ENCODE measurements at places on chromosomes 3 and 15.

- DNase-seq, result no peak
Measured at GRCh38 chr15:43511012-43511885, 6.2 kb upstream of the MAP1A start.

- DNase-seq, result no peak
Measured at GRCh38 chr3:184323696-184324095, 9.3 kb downstream of the EIF4G1 start.

- no peak for DNase-seq
Measured at GRCh38 chr15:60356832-60357231, 41.0 kb downstream of the ANXA2 start.

- no peak for DNase-seq
Measured at GRCh38 chr3:63192248-63192647, 85.9 kb upstream of the SYNPR start.

DNA sequence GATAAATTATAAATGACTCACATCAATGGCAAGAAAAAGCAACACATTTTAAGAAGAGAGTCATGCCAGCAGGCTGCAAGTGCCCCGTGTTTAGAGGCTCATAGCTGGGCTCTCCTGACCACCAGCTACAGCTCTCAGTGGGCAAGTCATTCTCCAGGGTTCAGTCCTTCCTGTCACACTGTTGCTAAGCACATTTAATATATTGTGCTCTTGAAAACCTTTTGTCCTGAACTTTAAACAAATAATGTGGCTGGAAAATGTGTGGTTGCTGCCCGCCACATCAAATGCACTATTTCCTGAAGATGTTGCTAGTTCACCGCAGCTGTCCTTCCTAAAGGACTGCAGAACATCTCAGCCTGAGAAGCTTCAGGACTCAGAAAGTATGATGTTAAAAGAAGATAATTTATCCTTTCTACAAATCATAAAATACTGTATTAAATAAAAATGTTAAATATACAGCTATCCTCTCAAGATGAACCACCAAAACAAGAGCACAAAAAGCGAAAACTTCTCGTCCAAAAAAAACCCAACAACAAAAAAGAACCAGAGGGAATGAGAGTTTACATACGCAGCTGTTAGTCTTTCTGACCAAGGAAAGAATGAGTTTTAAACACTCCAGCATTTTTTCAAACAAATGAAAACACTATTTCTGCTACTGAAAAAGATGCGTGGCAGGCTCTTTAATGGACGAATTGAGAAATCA lies 951 bp downstream of the TARS3 start:
- DNase-seq, result no peak

DNA sequence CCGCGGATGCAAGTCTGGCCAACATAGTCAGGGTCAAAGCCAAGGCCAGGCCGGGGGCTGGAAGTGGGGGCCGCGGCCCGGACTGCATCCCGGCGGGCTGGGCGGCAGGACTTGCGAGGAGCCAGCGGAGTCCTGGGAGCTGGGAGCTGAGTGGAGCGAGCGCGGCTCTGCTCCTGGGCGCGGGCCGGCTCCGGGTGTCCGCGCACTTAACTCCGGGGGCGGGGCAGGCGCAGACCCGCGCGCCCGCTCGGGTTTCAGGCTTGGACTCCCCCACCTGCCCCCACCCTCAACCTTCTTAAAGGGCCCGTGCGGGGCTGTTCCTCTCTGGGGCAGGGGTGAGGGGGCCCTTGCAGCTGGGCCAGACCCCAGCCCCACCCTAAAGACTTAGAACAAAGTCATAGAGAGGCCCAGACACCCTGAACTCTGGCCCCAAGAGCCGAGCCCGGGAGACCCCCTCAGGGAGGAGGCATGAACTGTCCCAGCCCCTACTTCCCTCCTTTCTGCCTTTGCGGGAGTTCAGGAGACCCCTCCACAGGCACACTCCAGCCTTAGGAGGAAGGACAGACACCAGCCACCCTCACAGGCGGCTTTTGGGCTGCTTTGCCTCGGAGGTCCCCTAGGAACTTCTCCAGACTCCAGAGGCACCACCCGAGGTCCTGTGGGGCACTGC lies at the start of gene CSPG4:
CSPG4 (minus strand) TSS at position 181 of the 670 bp plus-strand sequence; CDS start at position 88, 93 bp downstream.
- no peak for DNase-seq

DNA sequence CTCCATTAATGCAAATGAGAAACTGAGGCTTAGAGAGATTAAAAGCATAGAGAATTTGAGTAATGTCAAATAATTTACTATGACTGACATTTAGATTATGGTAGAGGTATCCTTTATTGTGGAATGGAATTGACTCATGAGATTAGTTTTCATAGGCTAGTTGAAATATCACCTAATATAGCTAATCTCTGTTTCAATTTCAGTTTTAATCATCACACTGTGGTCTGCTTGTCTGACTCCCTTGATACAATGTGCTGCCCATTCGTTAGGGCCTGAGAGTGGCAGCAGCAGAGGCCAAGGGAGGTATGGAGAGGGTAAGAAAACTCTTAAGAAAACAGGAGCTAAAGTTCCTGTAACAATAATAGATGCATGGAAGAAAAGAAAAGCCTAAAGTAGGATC lies 13.2 kb upstream of the ZBTB20 start:
- no peak for DNase-seq

All from cortex of kidney (tissue), 1 donor.